ENCODE measurements at places on chromosomes 11 and 22.
A peak's percentile ranks its signal among the peaks of the same experiment; 100 is the strongest.

DNA sequence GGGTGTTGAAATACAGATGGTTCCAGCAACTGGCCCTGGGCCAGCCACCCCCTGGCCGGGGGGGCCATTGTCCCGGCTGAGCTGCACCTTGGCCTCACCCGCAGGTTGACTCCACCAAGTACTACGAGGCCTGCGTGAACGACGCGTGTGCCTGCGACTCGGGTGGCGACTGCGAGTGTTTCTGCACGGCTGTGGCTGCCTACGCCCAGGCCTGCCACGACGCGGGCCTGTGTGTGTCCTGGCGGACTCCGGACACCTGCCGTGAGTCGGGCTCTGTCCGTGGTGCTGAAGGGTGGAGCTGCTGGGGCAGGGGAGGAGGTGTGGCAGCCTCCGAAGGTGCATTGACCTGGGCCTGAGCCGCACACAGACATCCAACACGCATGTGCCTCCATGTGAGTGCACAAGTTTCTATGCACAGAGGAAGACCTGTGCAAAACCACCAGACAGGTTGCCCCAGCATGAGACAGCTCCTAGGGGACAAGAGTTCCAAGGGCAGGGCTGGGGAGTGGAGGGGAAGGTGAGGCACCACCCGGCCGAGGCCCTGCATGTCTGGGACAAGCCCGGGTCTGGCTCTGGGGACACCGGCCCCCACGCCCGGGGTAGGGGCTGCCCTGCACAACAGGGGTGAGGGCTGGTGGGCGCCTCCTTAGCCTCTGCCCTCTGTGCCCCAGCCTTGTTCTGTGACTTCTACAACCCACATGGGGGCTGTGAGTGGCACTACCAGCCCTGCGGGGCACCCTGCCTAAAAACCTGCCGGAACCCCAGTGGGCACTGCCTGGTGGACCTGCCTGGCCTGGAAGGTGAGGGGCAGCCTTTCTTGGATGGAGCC, 16.1 kb downstream of the MUC5B start:
- DNase-seq: no peak

GRCh38 chr11:43367382-43368178, 8.9 kb downstream of the TTC17 start:
- no peak for DNase-seq

DNA sequence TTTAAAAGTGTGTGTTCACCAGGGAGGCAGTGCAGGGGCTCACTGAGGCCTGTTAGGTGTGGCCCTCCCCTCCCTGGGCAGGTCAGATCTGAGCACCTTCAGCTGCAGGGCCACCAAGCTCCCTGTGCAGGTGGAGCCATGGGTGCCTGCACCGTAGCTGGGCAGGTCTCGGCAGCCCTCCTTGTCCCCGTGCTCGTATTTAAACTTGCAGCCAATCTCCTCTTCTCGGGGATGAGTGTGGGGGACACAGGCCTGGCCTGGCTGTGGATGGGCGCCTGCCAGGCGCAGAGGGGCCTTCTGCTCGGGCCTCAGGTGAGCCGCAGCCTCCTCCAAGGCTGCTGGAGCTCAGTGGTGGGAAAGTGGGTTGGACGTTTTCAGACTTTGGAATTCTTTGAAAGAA, 19.1 kb downstream of the PHRF1 start:
- no peak for DNase-seq

- no peak for DNase-seq
Measured at GRCh38 chr11:25766332-25767015, 565.5 kb upstream of the ANO3 start.

GRCh38 chr11:120431633-120432032, 79.9 kb upstream of the GRIK4 start:
- DNase-seq: peak; percentile 3

DNA sequence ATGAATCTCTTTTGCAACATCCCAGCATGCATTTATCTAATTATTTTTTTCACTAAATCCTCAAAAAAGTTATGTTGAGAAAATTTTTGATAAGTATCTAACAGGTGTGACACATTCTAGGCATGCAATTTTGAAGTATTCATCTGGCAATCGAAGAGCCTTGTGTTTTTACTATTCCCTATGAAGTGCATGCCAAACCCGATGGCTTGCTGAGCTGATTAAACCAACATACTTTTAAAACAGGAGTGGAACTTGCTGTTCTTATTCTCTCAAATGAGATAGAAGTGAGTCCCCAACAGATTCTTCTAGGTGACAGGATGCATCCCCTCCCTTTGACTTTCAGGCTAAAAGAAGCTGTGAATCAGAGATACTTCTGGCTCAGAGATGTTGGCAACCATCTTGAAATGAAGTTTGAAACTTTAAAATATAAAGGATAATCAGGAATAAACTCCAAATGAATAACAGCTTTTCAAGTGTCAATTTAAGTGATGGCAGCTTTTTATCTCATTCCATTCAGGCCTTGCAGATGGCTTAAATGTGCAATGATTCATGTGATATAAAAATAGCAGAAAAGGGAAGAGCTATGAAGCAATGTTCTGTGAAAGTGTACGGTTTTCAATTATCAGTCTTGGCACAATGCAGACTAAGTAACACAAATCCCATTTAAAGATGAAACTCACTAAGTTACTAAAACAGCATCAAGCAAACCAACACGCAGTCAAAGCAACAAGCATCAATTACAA, 67.7 kb downstream of the APOL5 start:
- DNase-seq: no peak

- DNase-seq: no peak
Measured at GRCh38 chr11:4569075-4569474, 12.5 kb upstream of the OR52I2 start.

GRCh38 chr11:110939471-110939870, 227.2 kb upstream of the ARHGAP20 start:
- DNase-seq: no peak

DNA sequence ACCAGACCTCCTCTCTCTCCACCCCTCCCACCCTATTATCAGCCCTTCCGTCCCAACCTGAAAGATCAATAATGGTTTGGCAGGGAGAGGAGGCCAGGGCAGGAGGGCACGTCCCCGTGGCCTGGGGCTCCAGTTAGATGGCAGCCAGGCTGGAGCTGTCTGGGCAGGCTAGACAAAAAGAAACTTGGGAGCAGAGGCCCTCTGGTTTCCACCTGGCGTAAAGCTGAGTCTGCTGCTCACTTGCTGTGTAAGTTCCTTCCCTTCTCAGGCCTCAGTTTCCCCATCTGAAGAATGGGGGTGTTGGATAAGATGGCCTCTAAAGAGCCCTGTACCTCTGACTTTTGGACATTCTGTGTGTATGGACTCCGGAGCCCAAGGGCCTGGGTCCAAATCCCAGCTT, 3.8 kb upstream of the RHOD start:
- no peak for DNase-seq

DNA sequence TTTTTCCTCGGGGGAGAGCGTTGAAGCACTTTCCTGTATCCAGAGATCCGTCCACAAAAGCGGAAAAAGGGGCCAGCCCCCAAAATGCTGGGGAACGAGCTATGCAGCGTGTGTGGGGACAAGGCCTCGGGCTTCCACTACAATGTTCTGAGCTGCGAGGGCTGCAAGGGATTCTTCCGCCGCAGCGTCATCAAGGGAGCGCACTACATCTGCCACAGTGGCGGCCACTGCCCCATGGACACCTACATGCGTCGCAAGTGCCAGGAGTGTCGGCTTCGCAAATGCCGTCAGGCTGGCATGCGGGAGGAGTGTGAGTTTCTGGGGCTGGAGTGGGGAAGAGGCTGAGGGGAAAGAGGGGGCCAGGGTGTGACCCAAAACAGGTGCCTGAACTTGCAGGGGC, 2.6 kb downstream of the NR1H3 start:
- no peak for DNase-seq

DNA sequence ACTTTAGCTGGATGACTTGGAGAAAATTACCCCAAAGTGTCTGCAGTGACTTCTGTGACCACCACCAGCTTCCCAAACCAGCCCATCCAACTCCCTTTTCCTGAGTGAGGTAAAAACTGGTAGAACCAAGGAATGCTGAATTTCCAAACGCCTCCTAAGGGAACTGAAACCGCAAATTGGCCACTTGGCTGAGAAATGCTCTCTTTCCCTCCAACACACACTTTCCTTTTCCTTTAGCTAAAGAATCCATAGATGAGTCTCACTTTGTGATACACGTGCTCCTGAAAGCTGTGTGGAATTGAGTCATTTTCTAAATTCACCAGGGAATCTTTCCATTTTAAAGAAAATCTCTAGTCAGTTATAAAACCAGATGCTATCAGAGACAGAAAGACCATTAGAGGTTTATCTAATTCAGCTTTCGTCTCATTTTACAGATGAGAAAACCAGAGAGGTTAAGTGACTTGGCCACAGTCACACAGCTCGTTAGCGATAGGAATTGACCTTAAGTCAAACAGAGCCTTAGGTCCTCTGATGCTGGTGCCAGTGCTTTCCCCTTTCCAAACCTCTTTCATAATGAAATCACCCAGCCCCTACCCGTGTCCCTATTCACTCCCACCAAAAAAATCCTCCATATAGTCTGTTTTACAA, 137.2 kb downstream of the COMMD9 start:
- no peak for DNase-seq

- no peak for DNase-seq
Measured at GRCh38 chr11:40642284-40642683, 817.2 kb downstream of the LRRC4C start.
